ENCODE measurements at places on chromosomes 6 and 20.

DNA sequence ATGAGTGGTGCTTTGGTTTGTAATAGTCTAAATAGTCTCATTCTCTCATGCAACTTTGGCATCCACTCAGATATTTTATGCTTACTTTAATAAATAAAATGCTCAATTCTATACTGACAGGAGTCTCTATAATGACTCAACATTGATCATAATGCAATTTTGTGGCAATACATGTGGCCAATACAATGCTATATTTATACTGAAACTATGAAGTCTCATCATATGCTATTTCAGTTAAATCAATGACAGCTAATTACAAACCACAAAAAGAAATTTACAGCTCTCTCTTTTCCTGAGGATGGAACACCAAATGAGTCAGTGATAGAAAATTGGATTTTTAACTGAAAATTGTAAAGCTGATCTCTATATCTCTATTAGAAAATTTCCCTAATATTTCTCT is 77.1 kb downstream of the WASF1 start:
- DNase-seq = no peak

DNA sequence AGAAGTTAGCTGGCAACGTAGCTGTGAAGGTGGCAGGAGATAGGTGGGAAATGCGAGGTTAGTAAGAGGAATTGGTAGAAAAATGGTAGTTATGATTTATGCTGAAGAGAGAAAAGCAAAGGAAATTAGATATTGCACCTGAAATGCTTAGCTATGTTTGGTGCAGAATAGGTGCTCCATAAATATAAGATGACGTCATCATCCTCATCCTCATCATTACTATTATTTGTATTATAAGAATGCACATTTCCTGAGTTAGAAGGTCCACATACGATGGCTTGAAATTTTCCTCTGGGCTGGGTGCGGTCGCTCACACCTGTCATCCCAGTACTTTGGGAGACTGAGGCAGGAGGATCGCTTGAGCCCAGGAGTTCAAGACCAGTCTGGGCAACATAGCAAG is 39.5 kb upstream of the ANGPT4 start:
- DNase-seq = no peak

GRCh38 chr20:63772781-63773518 is 33.4 kb downstream of the SLC2A4RG start:
- DNase-seq = no peak

DNA sequence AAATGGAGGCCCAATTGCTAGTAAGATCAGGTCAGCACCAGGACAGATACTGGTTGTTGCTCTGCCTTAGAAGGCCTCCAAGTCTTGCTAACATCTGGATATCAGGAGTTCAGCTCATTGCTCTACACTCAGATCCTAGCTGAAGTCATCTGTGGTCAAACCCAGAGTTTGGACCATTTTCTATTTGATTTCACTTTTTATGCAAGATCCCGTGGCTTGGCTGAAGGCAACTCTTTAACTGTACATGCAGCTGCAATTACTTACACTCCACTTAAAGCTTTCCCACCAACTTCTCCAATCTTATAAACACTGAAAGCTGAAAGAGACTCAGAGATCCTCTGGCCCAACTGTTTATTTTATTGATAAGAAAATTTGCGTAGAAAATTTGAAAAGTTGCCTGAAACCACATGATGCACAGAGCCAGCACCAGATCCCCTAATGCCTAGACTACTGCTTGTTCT is 2.7 kb downstream of the SLC17A2 start:
- peak; percentile 13 for DNase-seq

DNA sequence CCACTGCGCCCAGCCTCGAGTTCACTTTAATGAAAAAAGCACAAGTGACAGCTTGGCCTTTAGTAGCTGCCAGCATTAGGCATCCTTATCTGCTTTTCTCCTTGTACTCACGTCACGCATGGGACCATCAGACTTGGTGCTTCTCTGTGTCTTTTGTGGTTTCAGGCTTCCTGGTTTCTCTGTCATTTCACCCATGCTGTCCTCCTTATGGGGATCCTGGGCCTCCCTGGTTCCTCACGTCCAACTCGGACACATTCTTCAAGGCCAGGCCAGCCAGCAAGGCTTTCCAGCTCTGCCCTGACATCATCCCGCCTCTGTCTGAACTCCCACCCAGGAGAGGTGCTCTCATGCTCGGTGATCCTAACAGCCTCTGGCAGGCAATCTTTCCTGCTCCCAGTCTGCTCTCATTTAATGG is 83.2 kb downstream of the TIAM2 start:
- DNase-seq = no peak

- DNase-seq = peak; percentile 26
Measured at GRCh38 chr6:166540631-166541331, 45.7 kb downstream of the RAMACL start.

GRCh38 chr6:94955156-94955555 is 622.2 kb upstream of the MANEA start:
- DNase-seq = no peak

- DNase-seq = peak; percentile 75
Measured at GRCh38 chr20:64101731-64102621, 5.4 kb downstream of the NPBWR2 start.

GRCh38 chr6:20574355-20574754 is 40.1 kb downstream of the CDKAL1 start:
- no peak for DNase-seq

DNA sequence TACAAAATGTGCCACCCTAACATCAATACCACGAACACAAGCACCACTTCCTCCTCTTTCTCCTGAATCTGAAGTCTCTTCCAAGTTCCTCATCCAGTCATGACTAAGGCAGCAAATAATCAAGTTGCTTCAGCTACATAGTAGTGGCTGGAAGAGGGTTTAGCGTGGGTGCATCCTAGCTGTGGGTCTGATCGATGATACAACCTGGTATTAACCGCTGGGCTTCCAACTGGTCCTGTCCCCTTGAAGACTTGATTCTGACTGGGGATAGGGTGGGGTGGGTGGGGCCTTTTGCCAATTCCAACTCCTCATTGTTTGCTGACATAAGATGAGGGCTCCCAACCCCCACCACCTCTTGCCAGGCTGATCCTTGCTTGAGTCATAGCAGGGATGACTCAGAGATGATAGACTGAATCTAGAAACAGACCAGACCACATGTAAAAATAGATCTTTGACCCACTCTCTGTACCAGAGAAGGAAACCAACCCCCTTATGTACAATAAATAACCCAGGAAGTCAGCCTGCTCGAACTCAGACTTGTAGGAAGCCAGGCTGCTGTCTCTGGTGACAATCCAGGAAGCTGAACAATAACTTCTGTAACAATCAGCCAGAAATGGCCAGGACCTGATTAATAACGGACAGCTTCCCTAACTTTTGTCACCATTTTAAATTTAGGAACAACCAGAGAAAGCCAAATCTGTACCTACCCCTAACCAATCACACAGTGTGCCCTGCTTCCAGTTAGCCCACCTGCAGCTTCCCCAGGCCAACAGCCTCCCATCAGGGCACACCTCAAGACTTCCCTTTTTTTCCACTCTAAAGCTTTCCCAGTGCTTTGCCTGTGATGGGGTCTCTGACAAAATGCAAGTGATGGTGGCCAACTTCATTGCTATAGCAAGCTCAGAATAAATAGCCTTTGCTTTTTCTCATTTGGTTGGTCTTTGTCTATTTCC is 68.9 kb upstream of the FAM184A start:
- peak; percentile 65 for DNase-seq

DNA sequence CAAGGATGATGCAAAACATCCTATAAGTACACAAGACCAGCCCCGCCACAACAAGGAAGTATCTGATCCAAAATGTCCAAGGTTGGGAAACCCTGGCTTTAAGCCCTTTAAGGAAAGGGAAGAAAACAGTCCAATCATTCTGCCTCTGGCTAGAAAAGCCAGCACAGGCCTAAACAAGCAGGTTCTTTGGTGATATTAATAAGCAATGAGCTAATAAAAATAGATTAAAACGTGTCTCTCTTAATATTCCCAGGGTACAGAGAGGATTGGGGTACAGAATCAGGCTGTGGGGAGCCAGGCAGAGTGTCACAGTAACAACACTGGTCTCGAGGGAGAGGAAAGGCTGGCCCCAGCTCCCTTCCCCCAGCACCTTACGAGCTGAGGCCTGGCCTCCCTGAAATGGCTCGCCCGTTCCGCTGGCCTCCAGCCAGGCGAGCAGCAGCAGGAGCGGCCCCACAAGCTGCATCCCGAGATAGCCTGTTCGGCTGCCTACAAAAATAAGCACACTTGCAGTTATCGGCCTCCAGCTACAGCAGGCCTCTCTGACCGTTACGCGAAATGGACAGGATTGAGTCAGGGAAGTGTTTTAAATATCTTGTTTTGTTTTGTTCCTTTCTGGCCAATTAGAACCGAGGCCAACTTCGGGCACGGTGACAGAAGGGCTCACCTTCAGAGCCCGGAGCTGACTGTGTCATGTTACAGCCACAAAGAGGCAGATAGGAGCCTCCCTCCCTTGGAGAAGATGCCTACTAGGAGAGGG is 4.0 kb upstream of the ZMYND8 start:
- no peak for DNase-seq

GRCh38 chr6:43391440-43392031 is 22.1 kb upstream of the ZNF318 start:
- peak; percentile 77 for DNase-seq

DNA sequence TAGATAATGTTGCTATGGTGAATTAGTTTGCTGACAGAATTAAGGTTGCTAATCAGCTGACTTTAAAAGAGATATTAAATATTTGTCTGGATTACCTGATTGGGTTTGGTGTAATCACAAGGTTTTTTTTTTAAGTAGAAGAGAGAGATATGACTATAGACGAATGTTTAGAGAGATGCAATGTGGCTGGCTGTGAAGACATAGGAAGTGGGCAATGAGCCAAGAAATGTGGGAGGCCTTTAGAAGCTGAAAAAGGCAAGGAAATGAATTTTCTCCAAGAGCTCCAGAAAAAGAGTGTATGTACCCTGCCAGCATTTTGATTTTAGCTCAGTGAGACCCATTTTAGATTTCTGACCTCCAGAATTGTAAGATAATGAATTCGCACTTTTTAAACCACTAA is 598.3 kb downstream of the PKHD1 start:
- DNase-seq = no peak

DNA sequence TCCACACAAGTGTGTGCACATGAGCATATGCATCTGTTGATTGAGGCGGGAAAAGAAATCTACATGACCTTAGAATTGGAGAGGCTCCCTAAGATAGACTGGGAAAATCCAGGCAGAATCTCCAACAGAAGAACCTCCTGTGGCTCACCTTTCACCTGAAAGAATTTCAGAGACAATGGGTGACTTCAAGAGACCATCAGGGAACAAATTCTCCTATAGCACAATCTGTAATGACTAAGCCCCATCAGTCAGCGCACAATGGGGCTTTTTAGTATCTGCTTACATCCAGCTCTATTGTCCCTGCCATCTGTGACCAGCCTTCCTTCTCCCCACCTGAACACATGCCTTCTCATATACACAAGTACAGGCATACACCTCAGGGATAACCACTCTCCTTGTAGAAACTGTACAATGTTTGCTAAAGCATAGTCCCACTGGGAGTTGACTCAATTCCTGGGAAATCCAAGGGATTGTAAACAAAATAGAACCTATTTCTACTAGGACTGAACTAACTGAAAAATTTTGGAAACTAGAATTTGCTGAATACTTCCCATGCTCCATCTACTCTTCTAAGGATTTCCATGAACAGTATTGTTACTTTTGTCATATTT is 150.8 kb upstream of the STXBP5 start:
- no peak for DNase-seq

DNA sequence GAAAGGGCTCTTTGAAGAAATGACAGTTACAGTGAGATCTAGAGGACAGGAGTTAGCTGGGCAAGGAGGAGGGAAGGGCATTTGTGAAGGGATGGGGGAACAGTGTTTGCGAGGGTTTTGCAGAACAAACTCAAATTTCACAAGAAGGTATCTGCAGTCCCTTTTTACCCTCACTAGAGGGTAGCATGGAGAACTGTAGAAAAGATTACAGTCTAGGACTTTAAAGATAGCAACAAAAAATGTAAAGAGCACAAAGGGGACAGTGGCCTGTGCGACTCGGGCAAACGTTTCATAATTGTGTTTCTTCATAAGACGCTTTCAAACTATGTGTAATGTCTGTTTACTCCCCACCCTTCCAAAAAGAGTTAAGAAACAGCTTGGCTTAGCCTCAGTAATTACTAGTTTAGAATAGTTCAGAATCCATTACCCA is 21.2 kb upstream of the ASXL1 start:
- peak; percentile 36 for DNase-seq

GRCh38 chr6:43075670-43076463 is at the start of gene PTK7:
Gene PTK7 (plus strand): TSS chr6:43076314. CDS start chr6:43076489, 175 bp downstream.
- peak; percentile 72 for DNase-seq

- no peak for DNase-seq
Measured at GRCh38 chr20:33000802-33001466, 3.3 kb downstream of the SUN5 start.

DNA sequence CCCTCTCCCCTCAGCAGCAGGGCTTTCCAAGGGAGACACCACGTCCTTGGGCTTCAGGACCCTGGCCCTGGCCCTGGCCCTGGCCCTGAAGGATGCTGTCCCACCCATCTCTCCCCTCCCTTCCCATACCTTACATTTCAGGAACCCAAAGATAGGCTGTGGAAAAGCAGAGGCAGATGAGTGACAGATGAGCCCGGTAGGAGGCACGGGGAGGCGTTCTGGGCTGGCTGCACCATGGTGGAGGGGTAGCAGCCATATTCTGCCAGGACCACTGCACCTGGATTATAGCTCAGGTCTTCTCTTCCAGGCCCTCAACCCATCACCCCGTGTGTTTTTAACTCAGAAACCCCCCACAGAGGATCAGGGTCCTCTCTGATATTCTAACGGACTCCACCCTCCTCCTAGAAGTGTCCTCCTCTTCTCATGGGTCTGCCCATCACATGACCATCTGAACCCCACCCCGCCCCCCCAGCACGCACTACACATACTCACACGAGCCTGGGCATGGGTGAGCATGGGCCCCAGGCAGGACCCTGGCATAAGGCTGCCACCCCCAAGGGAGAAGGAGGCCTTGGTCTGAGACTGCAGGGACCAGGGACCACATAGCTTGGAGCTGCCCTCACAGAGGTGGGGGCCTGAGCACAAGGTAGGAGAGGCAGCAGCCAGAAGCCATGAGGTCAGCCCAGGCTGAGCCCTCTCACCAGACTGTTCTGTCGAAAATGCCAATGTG is 220.8 kb upstream of the CDH4 start:
- no peak for DNase-seq

DNA sequence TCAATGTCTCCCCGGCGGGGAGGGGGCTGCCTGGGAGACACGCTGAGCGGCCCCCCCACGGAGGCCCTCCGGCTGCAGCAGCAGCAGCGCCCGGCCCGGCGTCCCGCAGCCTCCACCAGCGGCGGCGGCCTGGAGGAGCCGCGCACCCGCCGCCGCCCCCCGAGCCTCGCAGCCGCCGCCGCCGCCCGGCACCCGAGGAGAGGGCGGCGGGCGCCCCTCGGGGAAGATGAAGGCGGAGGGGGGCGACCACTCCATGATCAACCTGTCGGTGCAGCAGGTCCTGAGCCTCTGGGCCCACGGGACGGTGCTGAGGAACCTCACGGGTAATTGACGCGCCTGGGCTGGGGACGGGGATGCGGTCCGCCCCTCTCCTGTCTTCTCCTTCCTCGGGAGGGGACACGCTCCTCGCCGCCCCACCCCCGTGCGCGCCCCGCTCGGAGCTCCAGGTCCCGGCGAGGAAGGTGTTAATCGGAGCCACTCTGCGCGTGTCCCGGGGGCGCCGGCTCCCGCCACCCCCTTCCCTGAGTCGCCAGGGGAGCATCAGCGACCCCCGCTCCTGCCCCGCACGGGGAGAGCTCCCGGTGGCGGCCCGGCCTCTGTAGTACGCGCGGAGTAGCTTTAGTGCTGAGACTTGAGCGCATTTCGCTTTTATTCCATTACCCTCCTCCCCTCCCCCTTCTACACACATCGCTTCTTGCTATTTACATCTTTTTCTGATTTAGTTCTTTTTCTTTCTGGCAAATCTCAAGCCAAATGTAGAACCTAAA is 686 bp downstream of the TMEM170B start:
- DNase-seq = peak; percentile 7

- no peak for DNase-seq
Measured at GRCh38 chr6:53377793-53378192, 29.0 kb upstream of the ELOVL5 start.
